Thymus (tissue), 14 donors: ENCODE measurements at places on chromosomes 1 and 21. TPM values are rescaled to one million over a fixed set of nuclear protein-coding genes. Genes with fewer than 3 reads are reported as not detected.

The WNT2B gene
- total RNA-seq = 0.42 TPM

The HES3 gene
- total RNA-seq = 0.99 TPM

The MNDA gene
- total RNA-seq = 21.6 TPM

The CYP4X1 gene
- total RNA-seq = 0.38 TPM

DNA sequence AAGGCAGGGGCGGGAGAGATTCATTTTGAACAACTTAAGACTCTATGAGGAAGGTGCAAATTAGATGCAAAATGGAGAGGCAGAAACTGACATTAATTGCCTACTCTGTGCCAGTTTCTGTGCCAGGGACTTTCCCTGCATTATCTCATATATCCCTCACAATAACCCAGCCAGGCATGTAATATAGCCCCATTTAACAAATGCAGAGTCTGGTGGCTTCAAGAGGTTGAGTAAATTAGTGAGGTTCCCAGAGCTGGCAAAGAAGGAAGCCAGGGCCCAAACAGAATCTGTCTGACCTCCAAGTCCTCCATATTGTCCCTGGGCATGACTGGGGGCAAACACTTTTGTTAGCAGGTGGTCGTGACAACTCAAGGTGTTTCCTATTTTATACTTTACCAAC, 199.8 kb downstream of the ASTN1 start:
- no peak for DNase-seq

- DNase-seq = no peak
Observed at GRCh38 chr21:40388046-40388445, 458.9 kb downstream of the DSCAM start.

DNA sequence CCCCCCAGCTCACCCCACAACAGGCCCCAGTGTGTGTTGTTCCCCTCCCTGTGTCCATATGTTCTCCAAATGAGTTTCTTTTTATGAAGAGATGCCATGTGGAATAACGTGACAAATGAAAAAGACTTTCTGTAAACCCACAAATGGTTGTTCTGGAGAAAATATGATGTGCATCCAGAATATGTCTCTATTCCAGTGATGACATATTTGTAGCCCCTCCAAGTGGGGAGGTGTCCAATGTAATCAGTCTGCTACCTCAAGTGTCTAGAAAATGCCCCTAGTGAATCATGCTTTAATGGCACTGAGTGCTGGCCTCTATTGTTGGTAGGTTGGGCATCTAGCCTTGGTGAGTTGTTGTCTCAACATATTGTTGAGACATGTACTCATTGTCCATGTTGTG, 179.6 kb downstream of the KCNK2 start:
- no peak for DNase-seq

DNA sequence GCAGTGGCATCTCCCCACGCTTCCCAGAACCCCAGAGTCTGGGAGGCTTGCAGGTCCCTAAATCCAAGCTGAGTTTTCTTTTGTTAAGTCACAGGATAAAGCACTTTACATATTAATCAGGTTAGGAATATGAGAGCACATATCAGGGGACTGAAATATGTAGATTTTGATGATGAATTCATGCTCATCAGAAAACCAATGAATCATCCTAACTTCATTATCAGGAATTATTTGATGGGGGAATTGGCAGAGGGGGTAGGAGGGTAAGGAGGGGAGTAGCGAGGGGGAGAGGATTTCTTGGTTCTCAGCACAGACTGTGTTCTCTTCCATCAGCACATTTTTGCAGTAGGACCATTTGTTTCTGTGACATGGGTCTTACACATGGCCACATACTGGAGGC, 32.1 kb downstream of the HMGB4 start:
- DNase-seq = no peak

- DNase-seq = peak; percentile 23
Observed at GRCh38 chr1:39409055-39409816, 82.2 kb upstream of the BMP8A start.

GRCh38 chr1:70384542-70384941, 26.5 kb upstream of the CTH start:
- no peak for DNase-seq

DNA sequence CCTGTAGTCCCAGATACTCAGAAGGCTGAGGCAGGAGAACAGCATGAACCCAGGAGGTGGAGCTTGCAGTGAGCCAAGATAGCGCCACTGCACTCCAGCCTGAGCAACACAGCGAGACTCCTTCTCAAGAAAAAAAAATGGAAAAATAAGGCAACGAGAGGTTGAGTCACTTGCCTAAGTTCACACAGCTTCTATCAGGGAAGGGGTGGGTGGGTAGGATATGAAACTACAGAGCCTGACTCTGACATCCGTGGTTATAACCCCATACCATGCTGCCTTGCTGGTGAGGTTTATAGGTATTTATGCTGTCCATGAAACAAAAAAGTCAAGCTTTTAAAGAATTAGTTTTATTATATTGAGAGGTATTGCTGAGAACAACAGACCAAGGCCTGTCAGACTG, 61.5 kb upstream of the RAB4A start:
- DNase-seq = no peak

- DNase-seq = no peak
Observed at GRCh38 chr1:203554071-203554470, 60.1 kb downstream of the OPTC start.

GRCh38 chr1:32859915-32860314, 10.8 kb downstream of the FNDC5 start:
- no peak for DNase-seq

- DNase-seq = no peak
Observed at GRCh38 chr1:206490771-206491405, 16.4 kb upstream of the RASSF5 start.
